ENCODE measurements at places on chromosomes 4 and X. TPM values are rescaled to one million over a fixed set of nuclear protein-coding genes. Genes with fewer than 3 reads are reported as not detected.

Gene FGF13
- total RNA-seq = 1.1 TPM

- peak; percentile 12 for DNase-seq
Measured at GRCh38 chr4:41887821-41888686, 47.2 kb upstream of the TMEM33 start.

DNA sequence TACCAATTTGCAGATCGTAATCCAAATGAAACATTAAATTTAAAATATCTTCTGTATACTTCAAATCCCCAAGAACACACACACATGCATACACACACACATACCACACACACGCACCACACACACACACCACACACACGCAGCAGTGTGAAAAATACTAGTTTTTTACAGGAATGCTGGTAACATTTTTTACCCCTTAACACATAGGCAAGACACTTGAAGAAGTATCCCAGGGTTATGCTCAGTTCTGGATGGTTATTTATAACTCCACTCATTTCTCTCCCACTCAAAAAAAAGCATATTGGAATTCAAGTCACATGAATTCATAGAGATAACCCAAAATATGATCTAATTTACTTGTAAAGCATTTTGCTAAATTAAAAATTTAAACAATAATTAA, 325.5 kb upstream of the SLC7A11 start:
- DNase-seq = no peak

DNA sequence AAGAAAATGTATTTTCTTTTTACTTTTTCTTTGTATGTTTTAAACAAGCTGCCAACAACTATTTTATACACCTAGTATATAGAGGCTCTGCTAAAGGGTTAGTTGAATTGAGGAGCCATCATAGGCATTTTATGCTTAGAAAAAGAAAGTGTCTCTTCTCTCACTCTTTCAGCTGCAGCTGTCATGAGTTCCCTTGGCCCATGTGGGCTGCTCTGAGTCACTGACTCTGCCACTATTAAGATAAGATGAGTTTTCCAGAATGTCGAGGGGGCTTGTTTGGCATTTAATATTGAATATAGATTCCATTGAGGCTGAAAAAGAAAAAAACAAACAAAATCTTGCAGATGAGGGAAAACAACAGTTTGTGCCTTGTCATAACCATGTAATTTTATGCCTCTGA, 126.0 kb upstream of the PAQR3 start:
- DNase-seq = no peak

- no peak for DNase-seq
Measured at GRCh38 chrX:137297167-137297566, 263.4 kb upstream of the GPR101 start.

GRCh38 chrX:77404419-77404818, 42.8 kb upstream of the FGF16 start:
- DNase-seq = no peak

GRCh38 chr4:57137261-57137660, 27.1 kb upstream of the IGFBP7 start:
- DNase-seq = no peak

- no peak for DNase-seq
Measured at GRCh38 chr4:128600996-128601871, 208.3 kb upstream of the JADE1 start.

DNA sequence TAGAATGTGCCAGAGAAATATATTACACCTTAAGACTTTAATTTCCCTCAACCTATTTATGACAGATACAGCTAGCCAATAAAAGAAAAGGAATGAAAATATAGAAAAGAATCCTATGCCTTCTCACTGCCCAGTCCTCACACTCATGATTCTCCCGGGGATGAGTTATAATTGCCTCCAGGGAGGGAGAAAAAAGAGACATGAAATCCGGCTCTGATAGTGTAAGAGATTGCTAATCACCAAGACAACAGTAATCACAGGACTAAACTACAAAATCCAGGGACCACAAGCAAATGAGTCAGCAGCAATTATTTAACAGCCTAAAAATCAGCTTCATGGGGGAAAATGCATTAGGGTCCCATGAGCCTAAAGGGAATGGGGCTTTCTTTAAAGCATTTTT, 95.9 kb upstream of the DUSP21 start:
- no peak for DNase-seq

- no peak for DNase-seq
Measured at GRCh38 chr4:169253113-169253671, 17.6 kb downstream of the SH3RF1 start.

DNA sequence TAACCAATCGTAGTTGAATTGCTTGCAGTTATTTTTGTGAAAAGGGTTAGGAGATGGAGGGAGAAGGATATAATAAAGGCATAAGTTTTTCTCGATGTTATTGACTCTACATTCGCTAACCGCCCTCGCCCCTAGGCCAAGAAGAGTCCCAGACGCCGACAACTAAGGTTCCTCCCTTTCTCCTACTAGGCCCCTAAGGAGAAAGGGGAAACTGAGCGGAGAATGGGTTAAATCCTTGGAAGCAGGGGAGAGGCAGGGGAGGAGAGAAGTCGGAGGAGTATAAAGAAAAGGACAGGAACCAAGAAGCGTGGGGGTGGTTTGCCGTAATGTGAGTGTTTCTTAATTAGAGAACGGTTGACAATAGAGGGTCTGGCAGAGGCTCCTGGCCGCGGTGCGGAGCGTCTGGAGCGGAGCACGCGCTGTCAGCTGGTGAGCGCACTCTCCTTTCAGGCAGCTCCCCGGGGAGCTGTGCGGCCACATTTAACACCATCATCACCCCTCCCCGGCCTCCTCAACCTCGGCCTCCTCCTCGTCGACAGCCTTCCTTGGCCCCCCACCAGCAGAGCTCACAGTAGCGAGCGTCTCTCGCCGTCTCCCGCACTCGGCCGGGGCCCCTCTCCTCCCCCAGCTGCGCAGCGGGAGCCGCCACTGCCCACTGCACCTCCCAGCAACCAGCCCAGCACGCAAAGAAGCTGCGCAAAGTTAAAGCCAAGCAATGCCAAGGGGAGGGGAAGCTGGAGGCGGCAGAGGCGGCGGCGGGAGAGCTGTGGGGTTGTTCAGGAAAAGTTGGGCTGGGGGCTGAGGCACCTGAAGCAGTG, 5.9 kb downstream of the ATOH1 start:
- DNase-seq = no peak

DNA sequence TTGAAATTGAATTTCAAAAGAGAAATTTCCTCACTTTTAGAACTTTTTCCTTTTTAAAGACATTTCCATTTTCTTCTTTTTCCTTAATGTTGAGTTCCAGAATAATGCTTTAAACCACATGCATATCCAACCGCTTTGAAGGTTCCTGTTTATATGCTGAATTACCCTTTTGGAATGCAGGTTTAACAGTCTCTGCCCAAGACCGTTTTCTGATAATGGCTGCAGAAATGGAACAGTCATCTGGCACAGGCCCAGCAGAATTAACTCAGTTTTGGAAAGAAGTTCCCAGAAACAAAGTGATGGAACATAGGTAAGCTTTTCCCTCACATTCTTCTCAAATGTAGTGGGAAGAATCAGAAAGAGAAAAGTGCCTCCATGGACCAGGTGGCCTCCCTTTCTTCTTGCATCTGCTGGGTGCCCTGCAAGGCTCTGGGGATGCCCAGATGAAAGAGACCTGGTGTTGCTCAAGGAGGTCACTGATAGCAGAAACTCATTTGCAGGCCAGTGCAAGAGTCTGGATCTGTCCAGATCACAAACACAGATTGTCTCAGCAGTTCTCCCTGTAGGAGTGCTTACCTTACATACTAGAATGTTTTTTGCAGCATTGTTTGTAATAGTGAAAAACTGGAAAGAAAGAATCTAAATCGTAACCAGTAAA, 42.9 kb downstream of the MOSPD2 start:
- no peak for DNase-seq

GRCh38 chr4:90357117-90357710, 230.0 kb downstream of the CCSER1 start:
- DNase-seq = no peak
